ENCODE measurements at places on chromosomes 11 and 22.

- DNase-seq = no peak
Measured at GRCh38 chr11:132258875-132259274, 888.5 kb downstream of the NTM start.

DNA sequence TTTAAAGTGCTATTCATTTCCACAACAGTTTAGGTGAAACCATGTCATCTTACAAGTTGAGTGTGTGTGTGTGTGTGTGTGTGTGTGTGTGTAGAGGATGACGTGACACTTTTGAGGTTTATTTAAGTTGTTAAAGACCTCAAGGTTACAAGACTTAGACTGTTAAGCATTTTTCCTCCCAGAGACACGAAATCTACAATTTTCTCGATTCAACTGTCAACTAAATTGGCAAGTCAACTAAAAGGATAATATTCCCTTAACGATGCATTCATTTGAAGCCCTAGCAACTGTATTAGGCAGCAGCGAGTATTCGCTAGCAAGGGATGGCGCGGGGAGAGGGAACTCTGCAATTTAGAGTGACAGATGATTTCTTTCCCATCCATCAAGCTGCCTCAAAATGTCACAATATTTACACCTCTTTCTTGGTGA is 17.6 kb upstream of the BDNF start:
- no peak for DNase-seq

- no peak for DNase-seq
Measured at GRCh38 chr11:20592741-20593140, 6.7 kb upstream of the SLC6A5 start.

- no peak for DNase-seq
Measured at GRCh38 chr11:14435717-14436512, 63.7 kb downstream of the COPB1 start.

DNA sequence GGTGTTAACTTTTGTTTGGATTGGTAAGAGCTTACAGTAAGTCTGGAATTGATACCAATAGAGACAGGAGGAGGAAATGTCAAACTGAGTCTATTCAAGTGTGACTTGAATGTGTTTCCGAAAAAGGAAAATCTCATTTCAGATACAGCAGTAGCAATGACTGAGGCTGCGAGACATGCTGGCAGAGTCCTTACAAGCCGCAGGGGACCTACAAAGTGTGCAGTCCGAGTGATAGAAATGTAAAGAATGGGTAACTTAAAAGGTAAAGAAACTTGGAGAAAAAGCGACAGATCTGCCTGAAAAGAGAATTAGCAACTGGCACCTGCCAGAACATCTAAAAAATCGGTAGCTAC is 444 bp downstream of the CWF19L2 start:
- no peak for DNase-seq

DNA sequence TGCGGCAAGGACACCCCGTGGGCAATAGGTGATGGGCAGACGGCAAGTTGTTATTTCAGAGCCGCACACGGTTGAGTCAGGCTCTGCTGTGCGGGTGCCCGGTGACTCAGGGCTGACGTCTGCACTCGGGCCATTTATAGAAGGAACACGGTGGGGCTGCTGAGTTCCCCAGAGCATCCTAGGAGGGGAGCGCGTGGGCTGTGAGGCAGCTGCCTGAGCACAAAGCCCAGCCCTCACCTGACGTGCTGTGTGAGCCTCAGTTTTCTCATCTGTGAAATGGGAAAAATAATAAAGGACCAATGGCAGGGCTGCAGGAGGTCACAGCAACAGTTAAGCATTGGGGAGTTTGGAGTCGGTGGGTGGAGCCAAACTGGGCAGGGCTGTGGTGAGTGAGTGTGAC is 11.3 kb upstream of the RHOD start:
- no peak for DNase-seq

DNA sequence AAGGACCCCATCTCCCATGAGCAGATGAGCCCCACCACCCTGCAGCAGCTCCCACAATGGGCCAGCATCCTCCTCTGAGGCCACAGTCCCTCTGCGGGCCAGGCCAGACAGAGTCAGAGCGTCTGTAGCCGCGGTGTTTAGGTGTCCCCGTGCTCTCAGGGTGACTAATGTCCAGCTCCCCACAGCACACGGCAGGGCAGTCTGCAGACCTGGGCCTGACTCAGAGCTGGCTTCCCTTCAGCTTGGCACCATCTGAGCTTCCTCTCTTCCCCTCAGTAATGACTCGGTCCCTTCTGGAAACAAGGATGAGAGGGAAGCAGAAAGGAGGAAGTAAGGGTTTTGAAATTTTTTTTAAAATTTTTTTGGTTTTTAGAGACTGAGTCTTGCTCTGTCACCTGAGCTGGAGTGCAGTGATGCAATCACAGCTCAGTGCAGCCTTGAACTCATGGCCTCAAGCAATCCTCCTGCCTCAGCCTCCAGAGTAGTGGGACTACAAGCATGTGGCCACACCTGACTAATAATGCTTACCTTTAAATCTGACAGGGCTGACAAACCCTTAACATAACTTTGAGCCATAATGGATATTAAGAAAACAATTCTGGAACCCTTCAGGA is 28.5 kb downstream of the LRRC74B start:
- DNase-seq = no peak

DNA sequence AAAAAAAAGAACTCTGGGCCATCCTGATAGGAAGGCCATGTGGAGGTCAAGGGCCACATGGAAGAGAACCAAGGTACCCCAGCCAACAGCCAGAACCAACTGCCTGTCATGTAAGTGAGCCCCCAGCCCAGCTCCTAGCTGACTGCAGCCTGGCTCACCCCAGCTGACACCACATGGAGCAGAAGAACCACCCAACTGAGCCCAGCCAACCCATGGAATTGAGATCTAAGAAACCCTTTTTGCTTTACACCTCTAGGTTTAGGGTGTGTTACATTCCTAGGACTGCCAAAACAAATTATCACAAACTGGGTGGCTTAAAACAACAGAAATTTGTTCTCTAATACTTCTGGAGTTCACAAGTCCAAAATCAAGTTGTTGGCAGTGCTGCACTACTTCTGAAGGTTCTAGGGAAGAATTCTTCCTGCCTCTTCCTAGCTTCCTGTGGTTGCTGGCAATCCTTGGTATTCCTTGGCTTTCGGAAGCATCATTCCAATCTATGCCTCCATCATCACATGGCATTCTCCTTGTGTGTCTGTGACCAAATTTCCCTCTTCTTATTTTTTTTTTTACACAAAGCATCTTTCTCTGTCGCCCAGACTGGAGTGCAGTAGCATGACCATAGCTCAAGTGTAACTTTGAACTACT is 4.4 kb downstream of the C11orf86 start:
- no peak for DNase-seq

DNA sequence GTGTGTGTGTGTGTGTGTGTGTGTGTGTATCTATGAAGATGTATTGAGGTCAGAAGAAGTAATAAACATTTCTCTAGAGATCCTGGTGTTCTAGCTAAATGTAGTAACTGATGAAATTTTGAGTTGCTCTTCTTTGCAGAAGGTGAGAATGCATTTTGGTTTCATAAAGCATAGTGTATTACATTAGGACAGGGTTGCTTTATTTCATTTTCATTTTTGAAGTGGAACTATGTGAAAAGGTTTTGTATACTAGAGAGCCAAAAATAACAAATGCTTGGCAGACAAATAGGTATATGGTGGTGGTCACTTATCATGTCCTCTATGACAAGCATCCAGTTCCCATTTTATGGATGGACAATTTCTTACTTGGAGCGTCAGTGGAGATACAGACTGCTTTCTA is 99.0 kb downstream of the CASP12 start:
- DNase-seq = no peak

DNA sequence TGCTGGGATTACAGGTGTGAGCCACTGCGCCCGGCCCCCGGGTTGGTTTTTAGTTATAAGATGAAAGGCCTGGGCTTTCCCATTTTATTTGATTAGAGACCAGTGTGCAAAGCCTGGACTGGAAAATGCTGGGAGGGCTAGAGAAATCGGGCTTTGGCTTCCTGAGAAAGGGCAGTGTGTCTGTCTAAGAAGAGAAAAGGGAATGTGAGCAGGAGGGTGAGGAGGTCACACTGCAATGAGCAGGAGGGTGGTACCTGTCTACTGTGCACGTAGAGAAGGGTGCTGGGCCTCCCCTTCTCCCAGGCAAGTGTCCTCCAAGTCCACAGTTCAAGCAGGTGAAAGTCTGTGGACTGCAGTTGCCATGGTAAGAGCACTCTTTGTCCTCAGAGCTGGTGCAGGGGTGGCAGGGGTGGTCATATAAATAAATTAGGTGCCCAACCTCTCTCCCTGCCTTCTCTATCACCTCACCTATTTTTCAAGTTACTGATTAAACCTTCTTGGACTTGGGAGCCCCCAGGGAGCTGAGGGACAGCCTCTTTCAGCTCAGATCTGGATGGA is 30.8 kb downstream of the SLC5A1 start:
- DNase-seq = no peak

DNA sequence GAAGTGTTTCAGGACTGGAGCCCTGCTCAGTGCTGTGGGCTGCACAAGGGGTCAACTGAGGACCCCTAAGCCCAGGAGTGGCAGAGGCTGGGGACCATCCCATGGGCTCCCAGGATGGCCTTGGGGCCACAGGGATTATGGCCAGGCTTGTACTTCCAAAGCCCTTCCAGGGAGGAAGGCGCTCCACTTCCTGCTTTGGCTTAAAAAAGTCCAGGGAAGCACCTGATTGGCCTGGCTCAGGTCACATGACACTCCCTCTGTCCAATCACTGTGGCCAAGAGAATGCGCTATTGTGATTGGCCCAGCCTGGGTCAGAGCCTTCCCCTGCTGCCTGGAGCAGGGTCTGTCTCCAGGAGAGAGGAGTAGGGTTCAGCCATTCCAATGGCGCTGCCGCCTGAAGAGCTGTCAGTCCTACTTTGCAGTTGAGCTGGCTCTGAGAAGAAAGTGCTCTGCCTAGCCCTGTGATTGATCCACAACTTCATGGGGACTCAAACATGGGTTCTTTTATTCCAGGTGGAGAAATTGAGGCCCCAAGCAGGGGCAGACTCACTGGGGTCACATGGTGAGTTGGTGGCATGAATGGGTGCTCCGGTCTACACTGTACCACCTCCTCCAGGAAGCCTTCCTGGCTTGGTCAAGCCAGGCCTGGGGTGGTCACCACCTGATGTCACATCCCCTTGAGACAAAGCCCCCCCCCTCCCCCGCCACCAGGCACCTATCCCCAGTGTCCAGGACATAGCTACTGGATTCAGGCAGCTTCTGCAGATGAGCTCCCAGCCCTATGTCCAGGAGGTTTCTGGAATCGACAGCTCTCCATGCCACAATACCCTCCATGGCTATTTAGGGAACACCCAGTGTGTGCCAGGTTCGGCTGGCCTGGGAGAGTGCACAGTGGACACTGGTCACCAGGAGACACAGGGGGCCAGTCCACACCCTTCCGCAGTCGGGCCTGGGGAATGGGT is 48.2 kb downstream of the RTN4R start:
- DNase-seq = no peak

GRCh38 chr11:131295986-131296385 is 74.4 kb upstream of the NTM start:
- no peak for DNase-seq

DNA sequence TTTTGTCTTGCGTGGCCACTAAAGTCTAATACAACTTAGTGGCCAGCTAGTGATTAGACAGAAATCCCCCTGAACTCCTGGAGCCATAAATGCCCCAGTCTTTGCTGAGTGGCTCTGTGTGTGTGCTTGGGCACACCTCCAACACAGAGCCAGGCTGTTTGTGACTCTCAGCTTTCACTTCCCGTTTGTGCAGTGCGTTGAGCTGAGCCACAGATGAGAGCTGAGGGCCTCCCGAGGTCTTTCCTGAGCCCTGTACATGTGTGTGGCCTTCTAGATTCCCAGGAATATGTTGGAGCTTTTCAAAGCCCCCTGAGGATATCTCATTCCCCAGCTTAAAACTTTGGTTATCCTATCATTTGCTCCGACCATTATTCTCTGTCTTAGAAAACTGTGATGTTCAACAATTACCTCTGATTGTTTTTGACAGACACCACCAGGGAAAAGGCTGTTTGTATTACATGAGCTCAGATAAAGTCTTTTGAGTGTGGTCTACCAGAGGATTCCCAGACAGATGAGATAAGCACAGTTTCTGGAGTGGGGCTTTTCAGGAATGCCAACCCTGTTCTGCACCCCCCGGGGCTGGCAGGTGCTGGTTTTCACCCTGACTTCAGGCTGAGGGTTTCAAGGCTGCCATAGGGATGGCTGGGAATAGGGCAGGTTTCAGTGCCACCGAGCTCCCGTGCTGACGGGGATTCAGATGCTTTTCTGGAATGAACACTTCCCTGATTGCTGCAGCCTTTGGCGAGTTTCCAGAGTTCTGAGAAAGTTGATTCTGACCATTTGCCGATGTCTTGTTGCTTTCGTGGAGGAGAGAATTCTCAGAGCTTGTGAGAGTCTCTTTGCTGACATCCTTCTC is 23.8 kb downstream of the IGHMBP2 start:
- no peak for DNase-seq

DNA sequence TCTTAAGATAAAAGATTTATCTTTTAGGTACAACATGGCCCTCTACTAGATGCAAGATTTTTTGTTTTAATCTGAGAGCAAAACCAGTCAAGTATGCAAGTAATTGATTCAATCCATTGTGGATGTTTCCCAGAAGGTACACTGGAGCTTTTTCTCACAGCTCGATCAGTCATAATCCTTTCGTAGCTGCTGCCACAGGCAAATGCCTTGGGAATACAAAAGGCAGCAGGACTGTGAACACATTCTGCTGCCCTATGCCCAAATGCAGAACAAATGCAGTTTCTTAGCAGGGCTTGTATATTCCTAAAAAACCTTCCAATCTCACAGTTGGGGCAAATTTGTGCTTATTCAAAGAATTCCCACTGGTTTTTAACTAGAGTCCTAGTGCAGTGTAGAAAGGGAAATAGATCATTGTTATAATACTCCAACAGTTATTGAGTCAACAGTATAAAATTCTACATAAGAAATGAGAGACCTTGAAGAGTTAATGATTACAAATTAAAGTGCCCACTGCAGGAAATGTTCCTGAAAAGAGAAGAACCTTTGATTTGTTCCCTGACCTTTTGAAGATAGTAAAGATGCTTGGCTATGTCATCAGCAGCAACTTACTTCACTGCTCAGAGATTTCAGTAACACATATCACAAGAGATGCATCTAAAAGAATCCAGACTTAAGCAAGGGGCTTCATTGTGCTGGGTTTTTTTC is 14.1 kb downstream of the LPXN start:
- no peak for DNase-seq

DNA sequence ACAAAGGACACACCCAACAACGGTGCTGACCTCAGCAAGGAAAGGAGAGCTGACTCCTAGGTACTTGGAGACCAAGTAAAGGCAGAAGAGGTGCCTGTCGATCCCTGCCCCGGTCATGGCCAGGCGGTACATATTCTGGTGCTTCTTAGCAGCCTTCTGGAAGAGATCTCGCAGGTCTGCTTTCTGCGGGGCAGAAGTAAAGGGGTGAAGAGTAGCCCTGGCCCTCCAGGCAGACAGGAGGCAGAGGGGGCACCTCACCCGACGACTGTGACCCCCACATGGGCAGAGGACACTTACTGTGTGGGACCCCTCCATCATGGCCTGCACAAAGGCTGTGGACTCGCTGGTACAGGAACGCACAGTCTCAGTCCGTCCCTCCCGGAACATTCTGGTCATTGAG is 7.4 kb downstream of the CPT1B start:
- DNase-seq = no peak

GRCh38 chr11:88332851-88333250 is 4.7 kb downstream of the CTSC start:
- no peak for DNase-seq

GRCh38 chr11:19603771-19604170 is 108.9 kb upstream of the NAV2 start:
- no peak for DNase-seq

- no peak for DNase-seq
Measured at GRCh38 chr11:127656116-127656836, 655.7 kb upstream of the KIRREL3 start.

GRCh38 chr11:69483691-69484426 is 2.4 kb downstream of the LINC01488 start:
- DNase-seq = no peak

Data from naive thymus-derived CD4-positive, alpha-beta T cell (primary cell).